Aortic smooth muscle cell (primary cell): ENCODE measurements at places on chromosomes 12 and 14. TPM values are rescaled to one million over a fixed set of nuclear protein-coding genes. Genes with fewer than 3 reads are reported as not detected.

The CLEC1B gene
- total RNA-seq: not detected in 2 replicates

The RND1 gene
- 0.40 and 0.62 TPM in 2 replicates for total RNA-seq

The EML1 gene
- total RNA-seq: 52.7 and 55.2 TPM in 2 replicates

The RASSF9 gene
- 0.66 and 0.93 TPM in 2 replicates for total RNA-seq

The TMEM30B gene
- total RNA-seq: 1.8 and 2.4 TPM in 2 replicates

The SLC6A15 gene
- 0.13 and 0.19 TPM in 2 replicates for total RNA-seq

The DHRS4 gene
- total RNA-seq: 37.0 and 52.1 TPM in 2 replicates
